ENCODE measurements at places on chromosomes 2 and 18.

GRCh38 chr2:88838165-88838635 is 146.7 kb downstream of the RPIA start:
- H3K27ac ChIP-seq: no peak overlapping the region
- H3K4me1 ChIP-seq: no peaks in the 10 kb centered on the region
- no peaks in the 10 kb centered on the region for H3K36me3 ChIP-seq
- no peaks in the 10 kb centered on the region for H3K27me3 ChIP-seq
- no peak for DNase-seq

DNA sequence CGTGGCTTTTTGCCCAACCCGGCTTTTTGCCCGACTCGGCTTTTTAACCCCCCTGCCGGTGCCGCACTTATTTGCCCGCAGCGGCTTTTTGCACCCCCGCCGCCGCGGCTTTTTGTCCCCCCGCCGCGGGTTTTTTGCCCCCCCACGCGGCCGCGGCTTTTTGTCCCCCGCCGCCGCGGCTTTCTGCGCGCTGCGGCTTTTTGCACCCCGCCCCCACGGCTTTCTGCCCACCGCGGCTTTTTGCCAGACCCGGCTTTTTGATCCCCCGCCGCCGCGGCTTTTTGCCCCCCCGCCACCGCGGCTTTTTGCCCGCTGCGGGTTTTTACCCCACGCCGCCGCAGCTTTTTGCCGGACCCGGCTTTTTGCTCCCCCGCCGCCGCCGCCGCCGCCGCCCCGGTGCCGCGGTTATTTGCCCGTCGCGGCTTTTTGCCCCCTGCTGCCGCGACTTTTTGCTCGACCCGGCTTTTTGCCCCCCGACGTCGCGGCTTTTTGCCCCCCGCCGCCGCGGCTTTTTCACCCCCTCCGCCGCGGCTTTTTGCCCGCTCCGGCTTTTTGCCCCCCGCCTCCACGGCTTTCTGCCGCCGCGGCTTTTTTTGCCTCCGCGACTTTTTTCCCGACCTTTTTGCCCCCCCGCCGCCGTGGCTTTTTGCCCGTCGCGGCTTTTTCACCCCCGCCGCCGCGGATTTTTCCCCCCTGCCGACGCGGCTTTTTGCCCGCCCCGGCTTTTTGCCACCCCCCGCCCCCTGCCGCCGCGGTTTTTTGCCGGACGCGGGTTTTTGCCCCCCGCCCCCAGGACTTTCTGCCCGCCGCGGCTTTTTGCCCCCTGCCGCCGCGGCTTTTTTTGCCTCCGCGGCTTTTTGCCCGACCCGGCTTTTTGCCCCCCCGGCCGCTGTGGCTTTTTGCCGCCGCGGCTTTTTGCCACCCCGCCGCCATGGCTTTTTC is 2786.5 kb downstream of the RPIA start:
- H3K4me1 ChIP-seq: peaks cover 4% of the 10 kb centered on the region
- peaks cover 23% of the 10 kb centered on the region for H3K27me3 ChIP-seq
- H3K36me3 ChIP-seq: no peaks in the 10 kb centered on the region
- no peak overlapping the region for H3K27ac ChIP-seq

DNA sequence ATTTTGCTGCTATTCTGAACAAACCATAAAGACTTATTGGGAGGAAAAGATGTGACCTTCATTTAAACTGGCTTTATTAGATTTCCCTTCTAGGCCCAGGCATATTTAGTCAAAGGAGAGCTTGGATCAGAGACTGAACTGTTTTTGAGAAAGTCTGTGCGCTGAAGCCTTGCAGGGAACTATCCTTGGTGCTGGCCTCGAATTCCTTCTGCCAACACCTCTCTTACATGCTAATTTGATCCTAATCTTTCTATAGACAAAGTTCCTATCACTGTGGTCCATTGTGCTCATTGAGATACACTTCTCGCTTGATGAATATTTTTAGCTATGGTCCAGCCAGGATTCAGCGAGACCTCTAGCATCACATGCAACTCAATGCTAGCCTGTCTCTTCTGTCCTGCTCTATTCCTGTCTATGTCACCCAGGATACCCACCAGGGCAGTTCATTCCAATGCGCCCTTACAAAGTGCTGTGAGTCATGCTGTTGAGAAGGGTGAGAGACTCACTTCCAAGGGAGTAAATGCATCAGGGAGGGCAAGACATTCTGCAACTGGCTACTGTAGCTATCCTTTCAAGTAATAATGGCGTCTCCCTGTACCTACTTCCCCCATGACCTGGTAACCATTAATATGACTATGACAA is 356.7 kb upstream of the LYPD1 start:
- DNase-seq: no peak
- no peak overlapping the region for H3K4me3 ChIP-seq
- H3K36me3 ChIP-seq: no peaks in the 10 kb centered on the region
- H3K4me1 ChIP-seq: no peaks in the 10 kb centered on the region
- H3K27me3 ChIP-seq: no peaks in the 10 kb centered on the region

- no peaks in the 10 kb centered on the region for H3K4me1 ChIP-seq
- no peaks in the 10 kb centered on the region for H3K36me3 ChIP-seq
- H3K4me3 ChIP-seq: no peak overlapping the region
Observed at GRCh38 chr2:26537826-26538475, 60.0 kb upstream of the OTOF start.

- H3K27ac ChIP-seq: no peak overlapping the region
- DNase-seq: no peak
- no peaks in the 10 kb centered on the region for H3K27me3 ChIP-seq
- H3K36me3 ChIP-seq: no peaks in the 10 kb centered on the region
- no peak overlapping the region for H3K4me3 ChIP-seq
Observed at GRCh38 chr2:239911641-239912071, 113.5 kb downstream of the NDUFA10 start.

DNA sequence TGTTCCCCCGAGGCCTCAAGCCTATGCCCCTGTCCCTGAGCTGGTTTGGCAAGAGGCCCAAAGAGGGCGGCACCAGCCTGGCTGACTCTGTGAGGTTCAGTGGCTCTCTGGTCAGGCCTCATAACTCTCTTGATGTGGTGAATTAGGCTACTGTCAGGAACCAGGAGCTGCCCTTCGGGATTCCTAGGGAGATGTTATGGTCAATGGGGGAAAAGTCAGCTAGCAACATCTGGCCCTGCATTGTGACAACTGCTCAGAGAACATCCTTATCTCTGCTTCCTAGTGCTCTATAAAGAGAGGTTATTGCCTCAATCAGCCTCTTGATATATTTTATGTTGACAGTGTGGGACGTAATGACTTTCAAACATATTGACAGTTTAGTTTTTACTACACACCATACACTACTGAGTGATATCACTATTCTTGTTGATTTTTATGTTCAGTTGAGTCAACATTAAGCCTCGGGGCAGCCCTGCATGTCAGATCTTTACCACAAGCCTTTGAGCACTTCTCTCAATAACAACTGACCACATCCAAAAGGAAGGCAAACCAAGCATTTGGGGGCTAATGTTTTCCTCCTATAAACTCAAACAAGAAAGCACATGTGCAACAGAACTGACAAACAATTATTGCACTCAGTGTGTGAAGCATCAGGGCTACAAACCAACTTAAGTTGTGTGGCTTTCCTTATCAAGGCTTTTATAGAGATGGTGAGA is 448.3 kb upstream of the SLC14A2 start:
- no peak overlapping the region for H3K4me3 ChIP-seq
- H3K36me3 ChIP-seq: no peaks in the 10 kb centered on the region
- H3K27ac ChIP-seq: peak overlapping the region; percentile 60
- peak; percentile 42 for DNase-seq
- H3K27me3 ChIP-seq: no peaks in the 10 kb centered on the region

- DNase-seq: no peak
- no peak overlapping the region for H3K4me3 ChIP-seq
- H3K36me3 ChIP-seq: no peaks in the 10 kb centered on the region
- H3K27me3 ChIP-seq: no peaks in the 10 kb centered on the region
Observed at GRCh38 chr2:241895712-241896641, 26.4 kb downstream of the RTP5 start.

- no peak for DNase-seq
- H3K27ac ChIP-seq: peak overlapping the region; percentile 11
- no peaks in the 10 kb centered on the region for H3K36me3 ChIP-seq
- no peaks in the 10 kb centered on the region for H3K4me1 ChIP-seq
- H3K27me3 ChIP-seq: no peaks in the 10 kb centered on the region
Observed at GRCh38 chr2:31429759-31430438, 15.4 kb upstream of the XDH start.

DNA sequence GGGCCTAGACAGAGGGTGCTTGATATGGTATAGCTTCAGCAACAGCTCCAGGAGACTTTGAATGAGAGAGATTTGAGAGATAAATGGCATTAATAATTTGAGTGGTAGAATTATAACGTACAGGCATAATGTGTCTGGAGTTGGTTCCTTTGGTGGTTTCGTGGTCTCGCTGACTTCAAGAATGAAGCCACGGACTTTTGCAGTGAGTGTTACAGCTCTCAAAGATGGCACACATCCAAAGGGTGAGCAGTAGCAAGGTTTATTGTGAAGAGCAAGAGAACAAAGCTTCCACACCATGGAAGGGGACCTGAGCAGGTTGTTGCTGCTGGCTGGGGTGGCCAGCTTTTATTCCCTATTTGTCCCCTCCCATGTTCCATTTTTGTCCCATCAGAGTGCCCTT is 23.1 kb downstream of the PDCD1 start:
- no peaks in the 10 kb centered on the region for H3K4me1 ChIP-seq
- DNase-seq: no peak
- H3K36me3 ChIP-seq: no peaks in the 10 kb centered on the region

DNA sequence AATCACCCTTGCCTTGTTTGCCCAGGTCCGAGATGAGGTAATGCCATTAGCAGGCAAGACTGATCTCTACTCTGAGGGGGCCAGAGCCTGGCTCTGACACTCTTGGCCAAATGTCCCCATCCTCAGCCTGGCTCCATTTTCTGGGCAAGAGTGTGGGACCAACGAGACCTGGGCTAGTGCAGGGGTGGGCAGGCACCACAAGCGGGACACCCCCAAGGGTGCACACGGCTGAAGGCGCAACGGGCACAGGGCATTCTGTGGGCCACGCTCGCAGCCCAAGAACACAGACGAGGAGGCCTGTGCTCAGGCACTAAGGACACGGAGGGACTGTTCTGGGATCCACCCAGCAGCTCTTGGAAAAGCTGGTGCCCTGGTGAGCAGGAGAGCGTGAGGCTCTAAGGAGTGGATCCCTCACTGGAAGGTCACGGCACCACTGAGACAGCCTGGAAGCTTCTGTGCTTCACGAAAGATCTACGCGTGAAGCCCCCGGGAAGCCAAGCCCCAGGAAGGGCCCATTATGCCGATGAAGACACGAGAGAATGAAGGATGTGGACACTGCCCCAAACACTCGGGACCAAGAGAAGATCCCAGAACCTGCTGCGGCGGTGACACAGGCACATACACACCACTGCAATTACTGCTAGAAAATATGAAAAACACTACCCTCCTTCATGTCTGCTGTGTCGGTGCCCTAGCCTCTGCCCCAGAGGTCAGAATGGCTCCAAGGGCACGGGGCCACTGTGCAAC is 138.2 kb downstream of the HDAC4 start:
- H3K4me3 ChIP-seq: no peak overlapping the region
- H3K36me3 ChIP-seq: no peaks in the 10 kb centered on the region
- H3K27me3 ChIP-seq: no peaks in the 10 kb centered on the region
- peaks cover 29% of the 10 kb centered on the region for H3K4me1 ChIP-seq
- H3K27ac ChIP-seq: no peak overlapping the region
- peak; percentile 18 for DNase-seq

DNA sequence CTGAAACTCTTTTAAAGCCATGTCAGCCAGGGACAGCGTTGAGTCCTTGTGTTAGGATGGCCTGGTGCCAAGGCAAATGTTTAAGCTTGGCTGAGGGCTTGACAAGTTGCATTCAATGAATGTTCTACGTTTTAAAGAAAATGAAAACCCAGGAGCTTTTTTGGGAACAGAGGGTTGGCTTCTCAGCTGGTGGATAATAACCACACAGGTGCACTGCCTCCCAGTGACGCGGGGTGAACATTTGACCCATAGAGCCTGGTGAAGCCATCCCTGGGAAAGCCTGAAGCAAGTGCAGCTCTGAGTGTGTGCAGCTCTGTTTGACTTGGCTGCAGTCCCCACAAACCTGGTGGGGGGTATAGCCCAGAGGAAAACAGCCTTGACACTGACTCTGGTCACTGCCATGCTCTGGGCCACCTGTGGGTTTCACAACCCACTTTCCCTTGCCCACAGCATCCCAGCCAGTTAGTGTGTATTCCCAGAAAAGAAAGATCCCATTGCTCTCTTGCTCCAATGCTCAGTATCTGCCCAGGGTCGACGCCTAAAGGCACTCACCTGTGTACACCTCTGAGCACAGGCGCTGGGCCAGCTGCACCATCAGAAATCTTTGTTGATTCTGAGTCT is 874.9 kb downstream of the RNF144A start:
- no peak for DNase-seq
- H3K27me3 ChIP-seq: no peaks in the 10 kb centered on the region
- no peaks in the 10 kb centered on the region for H3K36me3 ChIP-seq
- no peak overlapping the region for H3K4me3 ChIP-seq

GRCh38 chr2:19474128-19474527 is 115.7 kb upstream of the OSR1 start:
- H3K36me3 ChIP-seq: no peaks in the 10 kb centered on the region
- no peaks in the 10 kb centered on the region for H3K4me1 ChIP-seq
- no peaks in the 10 kb centered on the region for H3K27me3 ChIP-seq
- DNase-seq: peak; percentile 19

GRCh38 chr2:13010283-13010682 is 293.5 kb downstream of the TRIB2 start:
- no peak overlapping the region for H3K27ac ChIP-seq
- no peak for DNase-seq
- no peaks in the 10 kb centered on the region for H3K4me1 ChIP-seq
- no peak overlapping the region for H3K4me3 ChIP-seq

DNA sequence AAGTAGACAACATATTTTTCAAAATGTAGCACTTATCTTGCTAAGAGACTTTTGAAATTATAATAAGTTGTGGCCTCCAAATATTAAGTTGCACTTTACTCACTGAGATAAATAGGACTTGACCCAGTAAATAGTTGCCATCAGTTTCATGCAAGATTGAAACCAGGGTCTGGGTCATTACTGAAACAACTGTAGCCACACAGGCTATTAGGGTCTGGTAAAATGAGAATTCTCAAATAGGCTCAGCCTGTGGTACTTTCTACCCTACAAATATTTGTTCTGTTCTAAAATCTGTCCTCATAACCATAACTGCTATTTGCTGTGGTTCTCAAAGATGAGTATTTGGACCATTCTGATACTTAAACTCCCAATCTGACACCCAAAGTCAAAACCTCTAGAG is 115.4 kb upstream of the STK17B start:
- no peak overlapping the region for H3K4me3 ChIP-seq
- H3K36me3 ChIP-seq: no peaks in the 10 kb centered on the region
- DNase-seq: no peak

Measured in colonic mucosa (tissue), 4 donors.